ENCODE measurements at places on chromosomes 7 and 10. TPM values are rescaled to one million over a fixed set of nuclear protein-coding genes. Genes with fewer than 3 reads are reported as not detected.

DNA sequence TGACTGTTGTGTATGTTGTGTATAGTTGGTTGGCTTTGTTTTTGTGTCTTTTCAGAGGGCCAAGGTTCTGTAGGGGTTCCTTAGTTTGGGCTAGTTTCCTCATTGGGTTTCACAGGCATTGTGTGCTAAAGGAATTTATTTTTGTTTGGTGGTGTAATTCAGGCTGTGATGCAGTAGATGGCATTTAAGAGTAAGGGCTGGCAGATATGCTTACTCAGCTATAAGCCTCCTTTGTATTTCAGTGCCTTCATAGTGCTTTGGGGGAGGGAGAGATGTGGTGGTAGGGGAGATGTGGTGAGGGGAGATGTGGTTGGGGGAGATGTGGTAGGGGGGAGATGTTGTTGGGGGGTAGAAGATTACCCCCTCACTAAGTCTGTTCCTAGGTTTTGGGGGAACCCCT, 91.7 kb downstream of the SLC25A40 start:
- no peaks in the 10 kb centered on the region for H3K4me1 ChIP-seq
- H3K4me3 ChIP-seq = no peak overlapping the region
- no peak overlapping the region for H3K27ac ChIP-seq
- H3K36me3 ChIP-seq = no peaks in the 10 kb centered on the region
- DNase-seq = no peak
- no peaks in the 10 kb centered on the region for H3K27me3 ChIP-seq

- H3K4me1 ChIP-seq = peaks cover 62% of the 10 kb centered on the region
- peak overlapping the region; percentile 80 for H3K4me3 ChIP-seq
- H3K27me3 ChIP-seq = no peaks in the 10 kb centered on the region
- peak overlapping the region; percentile 75 for H3K27ac ChIP-seq
These were observed 35.3 kb downstream of the NET1 start for GRCh38 chr10:5447611-5448071.

The SLIT1 gene
- 0.59 TPM for total RNA-seq

The CTTNBP2 gene
- total RNA-seq = not detected

Measured in activated CD8-positive, alpha-beta memory T cell treated with anti-CD3 and anti-CD28 coated beads, Interleukin-2, amount 10 ng/mL, durations not matched to agents 7 days and 5 days (primary cell).